ENCODE measurements at places on chromosomes 6 and 20.

GRCh38 chr6:134035823-134036296, 16.6 kb downstream of the SLC2A12 start:
- no peak for DNase-seq

GRCh38 chr6:163413345-163414116, 987 bp upstream of the QKI start:
- peak; percentile 91 for DNase-seq

DNA sequence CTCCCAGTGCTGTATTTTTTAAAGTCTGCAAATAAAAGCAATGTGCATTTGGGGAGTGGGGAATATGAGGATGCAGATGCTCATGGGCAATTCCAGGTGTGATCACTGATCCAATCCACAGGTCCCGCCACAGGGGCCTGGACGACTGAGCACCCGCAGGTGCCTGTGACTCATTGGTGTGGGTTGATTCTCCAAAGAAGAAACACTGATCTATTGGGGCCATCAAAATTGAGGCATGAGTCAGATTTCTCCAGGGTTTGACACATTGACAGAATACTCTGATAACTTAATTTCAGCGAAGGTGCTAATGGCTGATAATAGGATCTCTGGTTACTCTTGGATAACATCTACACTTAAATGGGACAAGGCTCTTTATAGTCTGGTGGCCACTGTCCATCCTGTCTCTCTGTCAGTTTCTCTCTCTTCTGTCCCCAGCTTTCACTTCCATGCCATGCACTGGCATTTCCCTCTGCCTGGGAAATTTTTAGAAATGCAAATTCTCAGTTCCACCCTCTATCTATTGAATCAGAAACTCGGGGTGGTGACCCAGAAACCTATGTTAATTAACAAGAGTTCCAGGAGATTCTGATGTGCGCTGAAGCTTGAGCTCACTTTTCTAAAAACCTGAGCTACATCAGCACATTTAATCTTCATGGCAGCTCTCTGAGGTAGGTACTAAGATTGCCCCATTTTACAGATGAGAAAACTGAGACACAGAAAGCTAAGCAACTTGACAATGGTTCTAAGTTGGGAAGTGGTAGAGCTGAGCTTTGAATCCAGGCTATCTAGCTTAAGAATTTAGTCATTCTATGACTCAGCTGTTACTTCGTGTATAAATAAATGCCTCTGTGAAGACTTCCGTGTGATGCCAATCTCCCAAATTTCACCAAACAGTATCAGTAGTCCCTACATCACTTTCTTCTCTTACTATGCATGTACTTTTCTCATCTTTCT, 10.2 kb upstream of the RCAN2 start:
- DNase-seq, result no peak

- no peak for DNase-seq
These were observed 118.3 kb downstream of the RALGAPA2 start for GRCh38 chr20:20594171-20594530.

DNA sequence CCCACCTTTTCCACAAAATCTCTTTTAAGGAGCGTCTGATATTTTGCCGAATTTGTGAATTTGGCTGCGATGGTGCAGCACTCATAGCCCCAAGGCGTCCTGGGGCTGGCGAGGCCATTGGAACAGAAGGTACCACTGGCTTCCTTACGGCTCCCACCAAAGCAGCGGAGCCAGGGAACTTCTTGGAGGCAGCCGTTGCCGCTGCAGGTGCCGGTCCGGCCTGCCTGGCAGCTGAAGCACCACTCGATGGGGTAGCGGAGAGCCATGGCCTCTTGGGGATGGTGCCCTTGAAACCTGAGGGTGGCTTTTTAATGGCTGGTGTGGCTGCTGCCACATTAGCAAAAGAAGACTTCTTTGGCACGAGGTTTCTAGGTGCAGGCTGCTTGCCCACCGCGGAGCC, 29.8 kb downstream of the DIDO1 start:
- no peak for DNase-seq

GRCh38 chr6:68891419-68891818, 256.3 kb downstream of the ADGRB3 start:
- DNase-seq, result no peak

DNA sequence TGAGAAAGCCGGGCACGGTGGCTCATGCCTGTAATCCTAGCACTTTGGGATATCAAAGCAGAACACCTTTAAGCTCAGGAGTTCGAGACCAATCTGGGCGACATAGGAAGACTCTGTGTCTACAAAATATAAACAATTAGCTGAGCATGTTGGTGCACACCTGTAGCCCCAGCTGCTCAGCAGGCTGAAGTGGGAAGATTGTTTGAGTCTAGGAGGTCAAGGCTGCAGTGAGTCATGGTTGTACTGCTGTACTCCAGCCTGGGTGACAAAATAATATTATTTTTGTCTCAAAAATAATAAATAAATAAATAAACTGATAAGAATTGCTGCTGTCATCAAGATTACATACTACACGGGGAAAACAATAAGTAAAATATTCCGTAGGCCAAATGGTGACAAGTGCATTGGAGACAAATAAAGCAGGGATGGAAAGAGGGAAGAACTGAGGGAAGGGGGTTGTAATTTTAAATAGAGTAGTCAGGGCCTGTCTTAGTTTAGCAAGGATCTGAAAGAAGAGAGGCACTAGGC, 14.0 kb upstream of the TOP1 start:
- DNase-seq, result no peak

GRCh38 chr20:36313926-36314325, 7.8 kb downstream of the DLGAP4 start:
- DNase-seq, result no peak

DNA sequence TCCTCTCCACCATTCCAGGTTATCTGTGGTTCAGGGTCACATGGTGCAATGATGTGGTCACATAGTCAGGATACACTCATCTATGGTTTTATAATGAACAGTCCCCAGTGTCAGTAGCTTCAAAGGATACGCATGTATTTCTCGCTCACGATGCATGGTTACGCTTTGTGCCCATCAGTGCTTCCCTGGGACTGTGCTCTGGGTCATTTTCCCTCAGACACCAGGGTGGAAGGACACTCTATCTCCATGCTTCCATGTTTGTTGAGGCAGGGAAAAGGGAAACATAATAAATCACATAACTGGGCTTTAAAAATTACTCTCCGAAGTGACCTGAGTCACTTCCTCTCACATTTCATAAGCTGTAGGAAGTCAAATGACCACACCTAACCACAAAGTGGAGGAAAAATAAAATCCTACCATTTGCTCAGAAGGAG, 394.8 kb upstream of the NOX3 start:
- no peak for DNase-seq

Measured in activated T-cell treated with anti-CD3 and anti-CD28 coated beads, Interleukin-2, amount 50 U/mL, for 4 hours (primary cell).